ENCODE measurements at places on chromosomes 3 and 15.

DNA sequence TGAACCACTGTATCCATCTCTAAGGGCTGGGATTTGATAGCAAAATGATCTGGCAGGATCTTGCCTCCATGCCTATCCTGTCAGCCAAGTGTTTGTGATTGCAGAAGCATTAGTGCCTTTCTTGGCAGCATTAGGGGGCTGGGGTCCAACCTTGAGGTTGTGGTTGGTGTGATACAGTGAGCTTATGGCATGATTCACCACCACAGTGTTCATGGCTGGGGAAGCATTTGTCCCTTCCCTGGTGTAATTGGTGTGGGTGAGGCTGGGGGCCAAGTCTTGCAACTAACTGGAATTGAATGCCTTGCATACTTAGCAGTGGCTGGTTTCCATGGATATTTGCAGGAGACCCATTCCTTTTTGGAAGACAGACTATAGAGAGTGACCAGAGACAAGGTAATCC is 271.0 kb upstream of the TBL1XR1 start:
- no peak for DNase-seq

DNA sequence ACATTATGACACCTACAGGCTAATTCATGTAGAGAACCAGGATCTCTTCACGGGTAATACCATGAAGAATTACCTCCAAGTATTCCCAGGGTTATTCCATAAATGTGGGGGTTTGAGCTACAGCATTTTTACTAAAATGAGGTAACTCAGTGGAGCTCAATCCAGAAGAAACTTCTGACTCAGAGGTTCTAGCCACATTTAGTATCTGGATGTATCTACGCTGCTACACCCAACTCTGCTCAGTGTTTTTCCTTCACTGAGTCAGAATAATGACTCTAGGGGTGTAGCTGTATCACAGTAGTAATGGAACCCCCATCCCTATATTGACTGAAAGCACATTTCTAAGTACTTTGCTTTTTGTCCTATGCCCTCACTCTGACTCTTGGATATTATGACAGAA is 52.4 kb downstream of the COPS2 start:
- DNase-seq, result no peak

- DNase-seq, result peak; percentile 36
Measured at GRCh38 chr3:142904639-142905436, 16.0 kb upstream of the PCOLCE2 start.

DNA sequence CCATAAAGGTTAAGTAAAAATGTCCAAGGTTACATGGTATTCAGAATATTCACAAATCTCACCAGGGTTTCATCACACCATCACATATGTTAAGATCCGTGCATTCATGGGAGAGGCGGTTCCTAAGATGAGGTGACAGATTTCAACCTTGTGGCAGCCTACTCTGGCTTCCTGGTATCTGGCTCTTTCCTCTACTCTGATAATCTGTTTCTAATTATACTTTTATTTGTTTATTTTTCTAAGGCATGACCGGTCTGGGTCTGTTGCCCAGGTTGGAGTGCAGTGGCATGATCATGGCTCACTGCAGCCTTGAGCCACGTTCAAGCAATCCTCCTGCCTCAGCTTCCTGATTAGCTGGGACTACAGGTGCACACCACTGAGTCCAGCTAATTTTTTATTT is 34.4 kb downstream of the RAF1 start:
- DNase-seq, result no peak

DNA sequence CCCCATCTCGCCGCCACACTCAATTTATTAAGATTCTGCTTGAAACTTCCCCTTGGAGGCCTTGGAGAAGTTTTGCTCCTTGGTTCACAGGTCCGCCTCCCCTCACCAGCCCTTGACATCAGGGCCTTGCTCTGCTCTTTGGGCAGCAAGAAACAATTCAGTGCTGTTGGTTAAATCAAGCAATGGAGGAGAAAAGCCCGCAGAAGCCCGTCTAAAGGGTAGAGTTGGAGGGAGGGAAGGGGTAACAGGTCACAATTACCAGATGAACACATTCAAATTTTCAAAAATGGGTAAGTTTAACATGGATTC is 429 bp downstream of the PARP9 start:
- peak; percentile 17 for DNase-seq

- no peak for DNase-seq
Measured at GRCh38 chr3:165643425-165643824, 193.8 kb downstream of the BCHE start.

- no peak for DNase-seq
Measured at GRCh38 chr3:152183473-152183872, 85.3 kb upstream of the MBNL1 start.

DNA sequence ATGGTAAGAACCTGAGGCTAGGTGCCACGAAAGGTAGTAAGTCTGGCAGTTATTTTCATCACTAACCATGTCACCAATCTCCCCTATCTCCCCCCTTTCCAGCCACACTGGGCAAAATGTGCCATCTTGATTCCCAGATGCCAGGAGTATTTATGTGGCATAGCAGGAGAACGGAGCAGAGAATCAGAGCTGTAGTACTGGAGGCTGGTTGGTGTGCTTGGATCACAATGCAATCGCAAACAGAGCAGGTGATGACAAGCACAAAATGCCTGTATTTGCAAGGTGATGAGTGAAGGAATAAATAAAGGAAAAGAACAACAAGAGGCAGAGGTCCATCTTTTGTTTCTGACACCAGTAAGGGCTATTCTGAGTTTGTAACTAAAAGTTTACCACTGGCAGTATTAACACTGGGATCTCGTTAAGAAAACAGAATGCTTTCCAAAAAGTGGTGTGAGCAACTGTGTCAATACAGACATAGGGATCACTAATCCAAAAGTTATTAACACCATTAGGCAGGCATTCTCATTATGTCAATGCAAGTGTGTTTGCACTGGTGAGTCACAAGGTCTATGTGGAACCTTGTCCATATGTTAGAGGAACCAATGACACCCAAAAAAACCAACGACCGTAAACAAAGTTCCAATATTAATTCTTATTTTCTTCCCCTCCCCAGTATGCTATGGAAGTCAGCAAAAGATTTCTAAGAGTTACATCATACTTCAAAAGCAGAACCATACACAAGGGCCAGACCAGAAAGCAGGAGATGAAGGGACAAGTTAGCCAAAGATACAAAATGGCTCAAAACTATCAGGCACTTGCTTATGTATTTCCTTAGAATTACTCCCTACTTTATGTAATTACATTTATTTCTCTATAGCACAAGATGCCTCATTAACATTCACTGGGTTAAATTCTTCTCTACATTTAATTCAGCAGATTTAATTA is 556.6 kb downstream of the FOXP1 start:
- DNase-seq, result no peak

DNA sequence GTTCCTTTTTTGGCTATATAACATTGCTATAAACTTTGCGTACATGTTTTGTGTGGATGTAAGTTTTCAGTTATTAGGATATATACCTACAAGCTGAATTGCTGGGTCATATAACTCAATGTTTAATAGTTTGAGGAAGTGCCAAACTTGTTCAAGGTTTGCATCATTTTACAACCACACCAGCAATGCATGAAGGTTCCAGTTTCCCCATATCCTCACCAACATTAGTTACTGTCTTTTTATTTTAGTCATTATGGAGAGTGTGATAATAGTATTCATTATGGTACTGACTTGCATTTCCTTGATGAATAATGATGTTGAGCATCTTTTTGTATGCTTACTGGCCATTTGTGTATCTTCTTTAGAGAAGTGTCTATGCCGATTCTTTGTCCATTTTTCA is 112.3 kb downstream of the NR1I2 start:
- no peak for DNase-seq

DNA sequence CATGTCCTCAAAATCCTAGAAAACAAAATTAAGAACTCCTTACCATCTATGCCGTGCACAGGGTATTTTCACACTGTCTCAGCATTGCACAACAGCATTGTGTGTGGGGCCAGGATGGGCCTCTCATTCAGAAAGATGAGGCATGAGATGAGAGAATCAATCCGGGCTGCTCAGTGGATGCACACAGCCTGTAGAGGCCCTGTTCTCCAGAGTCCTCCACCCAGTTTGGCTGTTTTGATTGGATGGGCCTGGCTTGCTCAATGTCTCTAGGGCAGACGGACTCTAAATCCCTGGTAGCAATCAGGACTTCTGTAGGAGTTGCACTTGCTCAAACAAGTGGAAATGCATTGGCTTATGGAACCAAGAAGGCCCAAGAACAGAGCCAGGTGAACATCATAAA is 20.2 kb upstream of the CPNE9 start:
- DNase-seq, result no peak

DNA sequence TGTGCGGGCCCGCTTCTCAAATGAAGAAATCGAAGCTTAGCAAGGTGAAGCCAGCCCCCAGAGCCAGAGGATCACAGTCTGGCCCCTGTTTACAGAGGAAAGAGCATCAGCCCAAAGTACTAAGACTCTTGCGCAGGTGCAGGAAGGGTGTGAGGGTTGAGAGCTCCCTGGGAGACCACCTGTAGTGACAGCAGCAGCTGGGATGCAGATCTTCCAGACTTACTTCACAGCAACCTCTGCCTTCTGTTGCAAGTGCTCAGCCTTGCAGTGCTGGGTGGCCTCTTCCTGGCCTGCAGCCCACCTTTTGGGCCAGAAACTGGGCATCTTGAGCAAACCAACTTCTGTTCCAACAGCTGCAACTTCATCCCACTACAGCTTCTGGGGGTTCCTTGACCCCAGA is 19.7 kb downstream of the SPATA12 start:
- no peak for DNase-seq

GRCh38 chr3:138030734-138031280 is 20.8 kb downstream of the CLDN18 start:
- DNase-seq, result no peak

DNA sequence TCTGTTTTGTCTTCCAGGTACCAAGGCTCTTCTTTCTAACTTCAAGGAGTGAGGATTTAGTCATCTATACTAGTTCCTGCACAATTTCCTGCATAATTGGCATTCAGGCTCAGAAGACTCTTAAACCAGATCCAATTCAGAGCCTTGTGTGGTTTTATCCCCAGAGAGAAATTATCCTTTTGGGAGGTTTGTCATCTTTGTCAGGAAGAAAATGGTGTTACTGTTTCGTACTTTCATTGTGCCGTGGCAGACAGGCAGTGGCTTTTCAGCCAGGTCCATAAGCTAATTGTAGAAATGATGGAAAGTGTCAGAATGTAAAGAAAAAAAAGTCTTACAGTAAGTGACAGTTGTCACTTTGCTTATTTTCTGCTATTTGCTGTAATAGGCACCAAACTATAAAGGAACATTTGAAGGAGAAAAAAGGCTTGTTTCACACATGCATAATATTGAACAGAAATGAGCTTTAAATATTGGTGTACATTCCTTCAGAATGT is 82.8 kb downstream of the CADM2 start:
- no peak for DNase-seq

GRCh38 chr3:188051801-188052168 is 102.2 kb upstream of the LPP start:
- DNase-seq, result no peak

- DNase-seq, result no peak
Measured at GRCh38 chr3:129961141-129961541, 13.4 kb upstream of the TRH start.

GRCh38 chr3:46300461-46300789 is 53.5 kb upstream of the CCR2 start:
- DNase-seq, result no peak

DNA sequence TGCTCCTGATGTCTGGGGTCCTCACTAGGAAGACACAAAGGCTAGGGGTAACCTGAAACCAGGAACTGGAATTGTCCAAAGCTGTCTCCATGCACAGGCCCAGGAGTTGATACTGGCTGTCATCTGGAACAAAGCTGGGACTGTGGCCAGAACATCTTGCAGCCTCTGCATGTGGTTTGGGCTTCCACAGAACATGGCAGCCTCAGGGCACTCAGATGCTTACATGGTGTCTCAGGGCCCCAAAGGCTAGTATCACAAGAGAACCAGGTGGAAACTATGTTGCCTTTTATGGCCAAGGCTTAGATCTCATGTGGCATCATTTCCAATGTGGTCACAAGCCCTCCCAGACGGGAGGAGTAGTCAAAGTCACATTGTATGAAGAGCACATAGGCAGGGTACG is 335.2 kb upstream of the TRIM42 start:
- DNase-seq, result no peak

DNA sequence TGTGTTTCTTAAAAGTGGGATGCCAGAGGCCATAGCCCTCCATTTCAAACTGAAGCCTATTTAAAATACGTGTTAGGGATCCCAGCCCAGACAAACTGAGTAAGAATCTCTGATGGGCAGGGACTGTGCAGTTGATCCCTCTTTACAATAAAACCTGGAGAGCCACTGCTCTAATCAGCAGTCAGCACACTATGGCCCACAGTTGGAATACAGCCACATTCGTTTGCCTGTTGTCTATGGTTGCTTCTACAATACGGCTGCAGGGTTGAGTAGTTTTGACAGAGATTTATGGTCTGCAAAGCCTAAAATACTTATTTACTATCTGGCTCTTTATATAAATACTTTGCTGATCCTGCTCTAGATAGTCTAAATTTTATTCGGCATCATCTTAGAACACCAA is 32.4 kb downstream of the TJP1 start:
- DNase-seq, result no peak
